K562 (cell line): ENCODE measurements at places on chromosomes 16 and 17. TPM values are rescaled to one million over a fixed set of nuclear protein-coding genes. Genes with fewer than 3 reads are reported as not detected.

GRCh38 chr17:82237083-82237745 is 8.4 kb downstream of the SLC16A3 start:
- DNase-seq, result no peak

DNA sequence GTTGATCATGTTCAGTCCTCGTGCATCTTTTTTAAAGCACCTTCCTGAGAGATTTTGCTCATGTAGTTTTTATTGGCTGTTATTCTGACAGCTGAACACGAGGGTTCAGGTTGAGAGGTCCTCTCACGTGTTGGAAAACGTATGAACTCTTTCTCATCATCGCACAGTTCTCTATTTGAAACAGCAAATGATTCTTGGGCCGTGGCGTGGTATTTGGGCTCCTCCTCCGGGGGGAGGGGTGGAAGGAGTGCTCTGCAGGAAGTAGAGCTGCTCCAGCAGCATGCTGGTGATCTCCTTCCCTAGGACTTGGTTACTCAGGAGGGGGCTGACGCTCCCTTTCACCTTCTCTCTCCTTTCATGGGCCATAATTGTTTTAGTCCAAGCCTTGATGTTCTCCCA is 70.4 kb downstream of the KSR1 start:
- peak; percentile 64 for DNase-seq

GRCh38 chr16:11744075-11744470 is 1.4 kb upstream of the TXNDC11 start:
- no peak for DNase-seq

DNA sequence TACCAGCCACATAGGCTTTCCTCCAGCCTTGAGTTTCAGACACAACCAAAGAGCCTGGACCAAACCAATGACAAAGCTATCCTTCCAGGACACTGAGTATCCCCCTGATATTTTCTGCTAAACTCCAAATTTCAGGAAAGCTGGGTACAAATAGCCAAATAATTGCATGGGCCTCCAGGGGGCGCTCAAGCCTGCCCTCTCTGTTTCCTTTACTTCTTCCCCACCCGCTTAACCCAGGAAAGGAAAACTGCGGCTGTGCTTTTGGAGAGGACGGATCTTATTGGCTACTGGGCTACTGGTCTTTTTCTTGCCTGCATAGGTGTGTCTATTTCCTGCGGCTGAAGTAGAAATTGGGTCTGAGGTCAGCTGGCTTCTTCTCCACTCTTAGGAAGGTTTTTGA is 30.1 kb downstream of the GNGT2 start:
- DNase-seq, result peak; percentile 76

The TBX4 gene
- not detected in 2 replicates for total RNA-seq

DNA sequence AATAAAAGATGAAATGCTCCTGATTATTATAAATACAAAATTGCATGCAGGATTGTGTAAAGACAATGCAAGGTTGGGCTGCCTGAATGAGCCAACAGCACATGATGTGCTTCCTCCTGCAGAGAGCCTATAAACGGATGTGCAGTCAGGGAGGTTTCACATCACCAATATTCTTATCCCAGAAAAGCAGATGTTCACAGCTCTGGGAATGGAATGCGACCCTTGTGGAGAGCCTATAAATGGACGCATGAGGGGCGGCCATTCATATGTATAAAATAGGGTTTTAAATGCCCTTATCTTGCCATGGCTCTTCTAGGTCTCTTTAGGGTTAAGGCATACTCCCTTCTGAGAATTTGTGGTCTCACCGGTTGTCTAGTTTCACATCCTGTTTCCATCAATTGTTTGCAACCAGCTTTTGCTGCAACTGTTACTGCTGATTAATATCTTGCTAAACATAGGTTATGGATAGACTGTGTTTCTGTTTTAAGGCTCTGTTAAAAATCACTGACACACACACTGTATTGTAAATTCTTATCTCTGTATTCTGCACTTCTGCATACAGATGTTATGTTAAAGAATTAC is 31.9 kb downstream of the SLFN11 start:
- DNase-seq, result no peak
